H1 (cell line): ENCODE measurements at places on chromosomes 2 and 18.

- DNase-seq: no peak
These were observed 496.9 kb upstream of the VRK2 start for GRCh38 chr2:57549642-57550102.

DNA sequence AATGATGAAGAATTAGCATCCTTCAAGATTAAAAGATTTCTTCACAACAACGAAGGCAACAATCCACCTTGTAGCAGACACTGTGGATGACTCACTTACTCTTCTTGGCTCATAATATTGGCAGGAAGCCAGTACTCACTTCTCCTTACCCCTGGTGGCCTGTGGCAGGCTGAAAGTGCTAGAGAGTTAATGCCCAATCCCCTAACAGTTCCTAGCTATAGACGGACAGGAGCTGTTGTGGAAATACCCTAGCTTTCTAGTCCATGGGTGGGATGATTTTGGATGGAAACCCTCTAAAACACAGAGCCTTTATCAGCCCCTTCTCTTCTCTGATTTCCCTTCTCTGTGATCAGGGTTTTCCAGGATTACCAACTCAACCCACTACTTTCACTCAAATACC lies 128.6 kb upstream of the NYAP2 start:
- DNase-seq: no peak

- DNase-seq: no peak
These were observed 632.3 kb downstream of the LRP1B start for GRCh38 chr2:141498561-141498960.

DNA sequence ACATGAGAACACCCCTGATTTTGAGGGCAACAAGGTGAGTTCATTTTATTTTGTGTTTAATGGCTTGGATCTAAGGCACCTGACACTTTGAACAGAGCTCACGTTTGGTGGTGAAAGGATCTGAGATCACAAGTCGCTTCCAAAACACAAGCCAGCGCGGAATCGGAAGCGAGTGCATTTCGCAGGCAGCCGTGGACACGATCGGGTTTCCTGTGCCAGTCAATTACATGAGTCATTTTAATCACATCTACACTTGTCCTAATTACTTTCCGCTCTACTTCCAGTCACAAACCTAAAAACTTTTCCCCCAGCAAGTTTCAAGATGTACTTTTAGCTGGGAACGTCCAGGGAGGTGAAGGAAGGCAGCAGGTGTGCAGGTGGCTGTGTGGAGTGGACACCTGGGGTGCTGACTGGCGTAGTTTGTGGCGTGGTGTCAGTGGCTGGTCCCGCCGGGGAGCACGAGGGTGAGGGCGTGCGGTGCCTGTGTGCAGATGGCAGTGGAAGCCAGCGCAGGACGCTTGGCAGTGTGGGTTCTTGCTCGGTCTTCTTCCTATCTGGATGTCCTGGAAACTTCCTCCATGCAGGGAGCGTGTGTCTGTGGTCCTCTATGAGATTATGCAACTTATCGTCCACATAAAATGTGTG lies 75.6 kb downstream of the DCDC2C start:
- no peak for DNase-seq

DNA sequence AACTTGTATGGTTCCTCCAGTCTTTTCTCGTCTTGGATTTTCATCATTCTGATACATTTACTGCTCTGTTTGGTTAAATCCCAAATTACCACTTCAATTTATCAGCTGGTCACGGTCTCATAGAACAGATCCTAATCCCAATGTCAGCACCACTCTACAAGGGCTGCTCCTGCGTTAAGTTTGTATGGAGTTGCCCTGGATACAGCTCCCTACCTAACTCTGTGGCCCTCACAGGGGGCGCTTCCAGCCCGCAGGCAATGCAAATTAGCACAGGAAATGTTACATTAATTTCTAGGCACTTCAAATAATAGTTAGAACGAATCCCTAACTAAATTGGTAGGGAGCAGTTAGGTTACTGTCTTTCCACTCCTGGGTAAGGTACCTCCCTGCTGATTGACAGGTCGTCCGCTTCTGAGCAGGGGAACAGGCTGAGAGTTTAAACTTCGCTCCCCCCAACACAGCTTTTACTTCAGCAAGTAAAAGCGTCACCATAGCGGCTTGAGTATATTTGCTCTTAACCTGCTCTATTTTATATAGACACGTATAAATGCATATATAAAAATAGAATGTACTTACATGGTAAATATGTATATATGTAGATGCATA lies 238.5 kb upstream of the FANCL start:
- no peak for DNase-seq

- no peak for DNase-seq
These were observed 59.2 kb upstream of the KLF7 start for GRCh38 chr2:207224791-207225482.

GRCh38 chr2:236876642-236877041 lies 209.0 kb upstream of the COPS8 start:
- DNase-seq: no peak

GRCh38 chr2:49043405-49043982 lies 110.8 kb downstream of the FSHR start:
- DNase-seq: no peak

GRCh38 chr2:202592566-202592965 lies 42.2 kb upstream of the FAM117B start:
- DNase-seq: no peak

- DNase-seq: peak; percentile 14
These were observed 30.1 kb downstream of the MROH2A start for GRCh38 chr2:233807966-233808935.

GRCh38 chr2:70344195-70344594 lies 42.3 kb upstream of the FAM136A start:
- DNase-seq: no peak

DNA sequence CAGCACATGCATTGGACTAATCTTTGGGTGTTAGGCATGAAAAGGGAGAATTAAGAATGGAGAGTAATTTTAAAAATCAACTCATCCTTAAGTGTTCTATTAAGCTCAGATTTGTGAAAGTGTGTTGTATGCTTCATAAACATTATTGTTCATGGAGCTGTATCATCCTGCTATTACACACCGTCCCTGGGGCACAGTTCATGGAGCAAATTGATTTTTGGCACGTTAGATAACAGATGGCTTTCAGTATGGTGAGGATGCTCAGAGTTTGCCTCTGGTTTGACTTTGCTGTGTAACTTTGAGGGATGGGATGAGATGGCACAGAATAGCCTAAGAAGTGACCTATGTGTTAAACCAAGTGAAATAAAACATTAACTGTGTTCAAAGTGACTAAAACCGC lies 97.1 kb downstream of the MGAT5 start:
- DNase-seq: no peak

- no peak for DNase-seq
These were observed 20.1 kb downstream of the PLEKHB2 start for GRCh38 chr2:131125195-131125757.

- no peak for DNase-seq
These were observed 73.3 kb upstream of the FOSL2 start for GRCh38 chr2:28319118-28320008.

- DNase-seq: no peak
These were observed 13.1 kb downstream of the PASK start for GRCh38 chr2:241136191-241136590.
